ENCODE measurements at places on chromosomes 2 and 18. TPM values are rescaled to one million over a fixed set of nuclear protein-coding genes. Genes with fewer than 3 reads are reported as not detected.

Gene DCDC2C
- total RNA-seq, result not detected

Gene PTGR3
- 13.4 TPM for total RNA-seq

Gene MBD5
- total RNA-seq, result 20.8 TPM

Gene POTEI
- total RNA-seq, result not detected

Gene TMEM127
- 38.9 TPM for total RNA-seq

Gene ZNF638
- 97.6 TPM for total RNA-seq

Gene SELENOI
- 12.6 TPM for total RNA-seq

Gene POTEC
- not detected for total RNA-seq

Gene IGFBP5
- total RNA-seq, result 474 TPM

Gene SLC4A3
- total RNA-seq, result 1.2 TPM

Gene FAM237A
- not detected for total RNA-seq

Gene ITPRID2
- total RNA-seq, result 289 TPM

Gene ZNF397
- 30.3 TPM for total RNA-seq

Gene EPB41L3
- 56.6 TPM for total RNA-seq

Gene SLC16A14
- 2.6 TPM for total RNA-seq

Gene RNMT
- 31.6 TPM for total RNA-seq

Gene FSIP2
- total RNA-seq, result 0.15 TPM

Gene RFTN2
- 3.6 TPM for total RNA-seq

Gene GNLY
- not detected for total RNA-seq

Gene SLC9A4
- not detected for total RNA-seq

Gene NYAP2
- not detected for total RNA-seq

Gene NPPC
- total RNA-seq, result not detected

Gene CFAP65
- total RNA-seq, result not detected

Gene TNFAIP6
- total RNA-seq, result 32.4 TPM

Gene AGBL5
- total RNA-seq, result 33.2 TPM

Gene NCKAP5
- 3.5 TPM for total RNA-seq

Gene GRHL1
- 0.58 TPM for total RNA-seq

Gene SERPINB11
- total RNA-seq, result not detected

Gene DCAF17
- 20.7 TPM for total RNA-seq

Gene EPAS1
- 71.1 TPM for total RNA-seq

Gene CDK15
- total RNA-seq, result 16.0 TPM

Gene EIF2AK3
- total RNA-seq, result 27.5 TPM

Gene AQP12A
- total RNA-seq, result not detected

Gene KCNE4
- 21.2 TPM for total RNA-seq

Gene PLEK
- total RNA-seq, result not detected

Gene BMP10
- total RNA-seq, result not detected

Gene ALPI
- total RNA-seq, result not detected

Gene GKN2
- not detected for total RNA-seq

Gene ARHGAP25
- total RNA-seq, result 0.66 TPM

Gene GPR39
- total RNA-seq, result 1.3 TPM

Gene IL1B
- total RNA-seq, result 0.15 TPM

Gene TEKT4
- total RNA-seq, result not detected

Gene ANKRD44
- total RNA-seq, result 8.3 TPM

Gene PLA2R1
- 14.1 TPM for total RNA-seq

Gene EIF5B
- total RNA-seq, result 31.6 TPM

Gene GPR55
- not detected for total RNA-seq

Measured in smooth muscle cell of trachea (primary cell).